Activated CD4-positive, alpha-beta T cell treated with anti-CD3 and anti-CD28 coated beads, Interleukin-2, amount 50 U/mL, for 4 hours (primary cell): ENCODE measurements at places on chromosomes 5 and 9.
A peak's percentile ranks its signal among the peaks of the same experiment; 100 is the strongest.

DNA sequence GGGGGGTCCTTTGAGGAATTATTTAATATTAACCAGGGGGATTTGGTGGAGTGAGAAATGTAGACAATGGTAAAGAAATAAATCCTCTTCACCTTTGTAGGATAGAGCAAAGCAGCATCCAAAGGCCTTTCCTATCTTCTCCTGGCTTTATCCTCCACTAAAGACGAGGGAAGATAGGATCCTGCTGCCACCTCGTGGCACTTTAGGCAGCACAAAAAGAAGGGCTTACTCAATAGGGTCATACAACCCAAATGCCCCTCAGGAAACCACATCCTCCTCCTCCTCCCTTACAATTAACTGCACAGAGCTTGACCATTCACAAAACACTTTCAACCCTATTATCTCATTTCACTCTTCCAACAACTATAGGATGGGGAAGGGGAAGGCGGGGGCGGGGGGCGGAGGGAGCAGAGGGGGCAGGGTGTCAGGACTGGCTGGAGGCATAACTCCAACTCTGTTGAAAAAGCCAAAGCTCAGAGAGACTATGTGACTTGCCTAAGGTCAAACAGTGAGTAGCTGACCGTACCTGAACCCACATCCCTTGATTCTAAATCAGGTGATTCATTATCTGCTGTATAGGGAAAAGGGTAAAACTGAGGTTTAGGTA lies 45.4 kb upstream of the MYOT start:
- DNase-seq: no peak

DNA sequence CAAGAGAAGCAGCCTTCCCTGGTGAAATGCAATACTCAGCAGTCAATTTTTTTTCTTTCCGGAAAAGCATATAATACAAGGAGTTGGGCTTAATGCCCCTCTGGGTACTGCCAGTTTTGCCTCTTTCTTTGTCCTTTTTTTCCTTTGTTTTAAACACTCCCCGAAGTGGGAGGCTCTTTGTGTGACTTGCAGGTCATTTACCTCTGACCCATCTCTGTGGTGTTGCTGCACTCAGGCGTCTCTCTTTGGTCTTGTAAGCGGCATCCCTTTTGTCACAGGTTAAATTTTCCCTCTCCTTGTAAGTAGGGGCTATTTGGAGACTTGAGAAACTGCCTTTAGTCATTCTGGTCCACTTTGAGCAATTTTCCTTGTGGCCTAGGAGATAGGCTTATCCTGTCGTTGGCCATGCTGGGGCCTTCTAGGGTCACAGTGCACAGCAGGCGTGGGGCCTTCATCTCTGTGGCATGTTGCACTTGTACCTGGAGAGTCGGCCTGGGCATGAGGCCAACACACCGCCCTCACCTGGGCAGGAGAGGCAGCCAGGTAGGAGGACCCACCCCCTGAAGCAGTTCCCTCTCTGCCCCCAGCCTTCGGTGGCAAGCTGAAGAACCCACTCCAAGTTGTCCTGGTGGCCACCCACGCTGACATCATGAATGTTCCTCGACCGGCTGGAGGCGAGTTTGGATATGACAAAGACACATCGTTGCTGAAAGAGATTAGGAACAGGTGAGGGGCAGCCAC lies 27.7 kb upstream of the CTSL start:
- DNase-seq: no peak

DNA sequence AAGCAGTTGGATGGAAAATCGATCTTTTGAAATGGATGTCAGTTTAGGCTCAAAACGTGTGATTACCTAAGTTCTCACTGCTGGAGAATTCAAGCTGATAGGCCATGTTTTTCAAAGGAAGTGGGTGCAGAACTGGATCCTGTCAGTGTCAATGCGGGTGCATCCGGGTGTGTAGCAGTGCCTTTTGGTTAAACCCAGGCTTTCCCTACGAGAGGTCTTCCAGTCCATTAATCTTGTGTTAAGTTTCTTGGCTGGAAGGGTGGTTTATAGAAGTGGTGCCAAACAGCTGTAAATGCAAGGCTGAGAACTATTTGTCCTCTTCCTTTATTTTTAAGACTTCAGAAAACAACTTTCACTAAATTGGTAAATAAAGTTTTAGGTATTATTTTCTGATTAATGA lies 71.9 kb downstream of the DAPK1 start:
- DNase-seq: no peak

DNA sequence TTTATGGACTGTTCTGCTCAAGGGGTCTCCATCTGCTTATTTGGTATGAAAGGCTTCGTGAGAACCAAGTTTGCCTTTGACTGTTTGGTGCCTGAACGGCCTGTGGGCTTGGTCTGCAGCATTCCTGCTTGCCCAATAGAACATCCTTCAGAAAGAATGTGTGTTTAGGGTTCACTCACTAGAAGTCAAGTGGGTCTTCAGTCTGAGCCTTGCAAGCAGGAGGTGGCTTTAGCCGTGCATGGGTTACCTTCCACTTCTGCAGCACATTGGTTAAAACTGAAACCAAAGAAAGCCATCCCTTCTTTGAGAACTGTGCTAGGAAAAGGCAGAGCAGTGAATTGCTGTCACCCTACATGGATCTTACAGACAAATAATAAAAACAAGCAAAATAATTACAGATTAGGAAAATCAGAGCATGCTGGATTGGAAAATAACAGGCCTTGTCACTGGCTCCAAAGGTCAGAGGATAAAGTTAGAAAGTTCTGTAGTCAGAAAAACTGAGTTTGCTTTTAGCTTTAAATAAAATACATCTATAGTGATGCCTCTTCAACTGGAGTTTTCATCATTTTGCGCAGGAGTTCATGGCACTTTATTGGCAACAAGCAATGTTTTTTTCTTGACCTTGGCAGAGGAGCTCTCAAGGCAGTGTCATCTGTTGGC lies 16.6 kb downstream of the WWC1 start:
- no peak for DNase-seq

DNA sequence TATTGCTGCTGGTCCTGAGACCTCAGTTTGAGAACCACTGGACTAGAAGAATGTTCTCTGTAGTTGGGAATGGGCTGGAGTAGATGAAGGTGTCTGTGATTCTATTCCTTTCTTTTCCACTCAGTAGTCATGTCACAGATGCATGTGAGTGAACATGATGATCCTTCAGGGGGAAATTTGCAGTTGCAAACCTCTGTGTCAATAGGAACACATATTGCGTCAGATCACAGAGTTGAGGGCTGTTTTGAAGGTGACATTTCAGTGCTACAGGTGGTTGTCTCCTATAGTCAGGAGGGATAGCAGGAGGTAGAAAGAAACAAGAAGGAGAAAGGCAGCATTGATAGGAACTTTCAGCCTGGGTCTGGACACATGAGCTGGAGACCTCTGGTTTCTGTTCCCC lies 239.3 kb downstream of the ARHGEF28 start:
- DNase-seq: no peak

- no peak for DNase-seq
Measured at GRCh38 chr9:133665535-133665934, 29.4 kb downstream of the DBH start.

DNA sequence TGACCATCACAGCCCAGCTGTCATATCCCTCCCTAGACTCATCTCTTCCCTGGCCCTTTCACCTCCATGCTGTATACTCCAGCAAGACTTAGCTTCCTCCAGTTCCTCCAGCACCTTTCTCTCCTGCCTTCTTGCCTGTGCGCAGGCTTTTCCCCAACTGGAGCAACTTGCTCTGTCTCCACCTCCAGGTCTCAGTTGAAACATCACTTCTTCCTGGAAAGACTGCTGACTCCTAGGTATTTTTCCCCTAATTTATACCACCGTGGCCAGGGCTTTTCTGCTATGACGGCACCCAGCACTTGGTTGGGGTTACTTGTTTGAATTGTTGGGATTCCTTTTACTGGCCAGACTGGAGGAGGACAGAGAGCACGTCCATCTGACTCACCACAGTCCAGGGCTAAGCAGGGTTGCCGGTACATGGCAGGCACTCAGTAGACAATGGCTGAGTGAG lies 67.5 kb downstream of the KCNIP1 start:
- DNase-seq: no peak

- no peak for DNase-seq
Measured at GRCh38 chr5:127555826-127556225, 38.4 kb downstream of the PRRC1 start.

DNA sequence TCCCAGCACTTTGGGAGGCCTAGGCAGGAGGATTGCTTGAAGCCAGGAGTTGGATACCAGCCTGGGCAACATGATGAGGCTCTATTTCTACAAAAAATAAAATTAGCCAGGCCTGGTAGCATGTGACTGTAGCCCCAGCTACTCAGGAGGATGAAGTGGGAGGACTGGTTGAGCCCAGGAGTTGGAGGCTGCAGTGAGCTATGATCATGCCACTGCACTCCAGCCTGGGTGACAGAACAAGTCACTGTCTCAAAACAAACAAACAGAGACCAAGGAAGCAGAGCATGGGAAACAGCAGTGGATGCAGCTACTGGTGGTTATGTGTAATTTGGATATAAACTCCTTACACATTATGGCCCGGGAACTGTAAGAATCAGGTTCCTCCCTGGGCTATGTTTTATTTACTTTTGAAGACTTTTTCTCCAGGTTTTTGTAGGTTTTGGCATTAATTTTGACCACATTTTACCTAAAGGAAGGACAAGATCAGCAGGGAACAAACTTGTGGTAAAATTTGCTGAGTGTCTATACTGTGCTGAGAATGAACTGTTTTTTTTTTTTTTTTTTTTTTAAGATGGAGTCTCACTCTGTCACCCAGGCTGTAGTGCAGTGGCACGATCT lies 8.3 kb downstream of the KIF2A start:
- DNase-seq: no peak

GRCh38 chr5:90092734-90093133 lies 316.8 kb downstream of the CETN3 start:
- no peak for DNase-seq

GRCh38 chr9:33791117-33791516 lies 4.2 kb upstream of the PRSS3 start:
- no peak for DNase-seq

- DNase-seq: no peak
Measured at GRCh38 chr5:119289438-119290044, 66.3 kb upstream of the TNFAIP8 start.

DNA sequence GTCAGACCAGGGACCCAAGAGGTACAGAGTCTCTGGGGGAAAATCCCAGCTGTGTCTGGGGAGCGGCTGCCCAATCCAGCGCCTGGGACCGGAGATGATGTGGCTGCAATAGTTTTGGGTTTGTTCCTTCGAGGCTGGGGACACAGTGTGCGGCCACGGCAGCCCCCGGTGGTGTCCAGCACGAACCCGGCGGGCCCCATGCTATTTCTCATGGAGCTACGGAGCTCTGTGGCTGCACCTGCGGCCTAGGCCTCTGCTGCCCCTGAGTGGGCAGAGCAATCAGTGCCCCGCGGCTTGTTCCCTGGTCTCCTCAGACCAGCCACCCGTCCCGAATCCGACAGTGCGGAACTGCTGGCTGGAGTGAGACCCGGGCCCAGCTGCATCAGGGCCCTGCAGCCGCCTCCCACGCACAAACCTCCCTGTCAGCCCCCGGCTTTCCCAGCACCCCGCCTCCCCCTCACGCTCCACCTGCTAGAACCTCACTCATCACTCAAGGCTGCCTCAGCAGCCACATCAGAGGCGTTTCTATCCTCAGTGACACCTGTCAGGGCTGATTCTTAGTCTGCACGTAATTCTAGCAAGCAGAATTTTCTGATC lies 29.0 kb downstream of the SARDH start:
- peak; percentile 69 for DNase-seq

- no peak for DNase-seq
Measured at GRCh38 chr5:88377240-88377639, 108.6 kb upstream of the TMEM161B start.

GRCh38 chr5:66415208-66415607 lies 181.0 kb upstream of the MAST4 start:
- no peak for DNase-seq

DNA sequence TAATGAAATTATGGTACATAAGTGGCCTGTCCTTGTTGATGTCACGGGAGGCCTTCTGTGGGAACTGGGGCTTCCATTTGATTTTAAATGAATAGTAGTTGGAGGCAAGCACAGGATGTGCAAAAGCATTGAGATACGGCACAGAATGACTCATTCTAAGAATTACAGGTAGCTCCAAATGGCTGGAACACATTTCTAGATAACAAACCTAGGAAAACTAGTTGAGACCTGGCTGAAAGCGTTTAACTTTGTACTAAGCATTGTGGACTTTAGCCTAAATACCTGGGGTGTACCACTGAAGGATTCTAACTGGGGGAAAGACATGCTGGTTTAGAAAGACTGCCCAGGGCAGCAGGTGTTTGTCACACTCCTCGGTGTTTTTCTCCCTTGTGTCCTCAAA lies 9.4 kb downstream of the SKP2 start:
- DNase-seq: no peak

DNA sequence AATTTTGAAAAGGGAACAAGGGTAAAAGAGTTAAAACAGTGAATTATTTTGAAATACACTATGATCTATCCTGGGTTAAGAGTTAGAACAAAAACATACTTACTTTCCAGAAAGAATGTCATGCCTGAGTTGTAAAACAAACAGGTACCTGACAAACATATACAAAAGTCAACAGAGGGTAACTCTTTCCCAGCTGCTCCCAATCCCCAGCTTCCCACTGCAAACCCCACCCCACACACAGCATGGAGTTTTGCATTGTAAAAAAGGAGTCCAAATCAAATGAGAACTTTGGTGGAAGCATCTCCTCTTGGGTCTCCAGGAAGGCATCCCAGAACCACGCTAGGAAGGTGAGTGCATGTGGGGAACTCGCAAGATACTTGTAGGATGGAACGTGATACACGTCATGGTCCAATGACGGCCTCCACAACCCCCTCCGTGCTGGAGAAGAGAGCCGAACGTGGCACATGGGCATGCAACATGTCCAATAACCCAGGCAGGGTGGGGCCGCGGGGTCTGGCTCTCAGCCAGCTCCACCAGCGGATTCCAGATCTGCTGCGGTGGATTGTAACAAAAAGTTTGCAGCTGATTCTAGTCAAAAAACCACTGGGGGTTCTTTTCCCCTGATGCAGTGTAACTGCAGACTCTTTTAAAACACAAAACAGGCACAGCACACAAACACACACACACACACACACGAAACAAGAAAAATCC lies 55.8 kb downstream of the EPB41L4B start:
- no peak for DNase-seq

- no peak for DNase-seq
Measured at GRCh38 chr9:102507044-102507687, 488.0 kb upstream of the CYLC2 start.

DNA sequence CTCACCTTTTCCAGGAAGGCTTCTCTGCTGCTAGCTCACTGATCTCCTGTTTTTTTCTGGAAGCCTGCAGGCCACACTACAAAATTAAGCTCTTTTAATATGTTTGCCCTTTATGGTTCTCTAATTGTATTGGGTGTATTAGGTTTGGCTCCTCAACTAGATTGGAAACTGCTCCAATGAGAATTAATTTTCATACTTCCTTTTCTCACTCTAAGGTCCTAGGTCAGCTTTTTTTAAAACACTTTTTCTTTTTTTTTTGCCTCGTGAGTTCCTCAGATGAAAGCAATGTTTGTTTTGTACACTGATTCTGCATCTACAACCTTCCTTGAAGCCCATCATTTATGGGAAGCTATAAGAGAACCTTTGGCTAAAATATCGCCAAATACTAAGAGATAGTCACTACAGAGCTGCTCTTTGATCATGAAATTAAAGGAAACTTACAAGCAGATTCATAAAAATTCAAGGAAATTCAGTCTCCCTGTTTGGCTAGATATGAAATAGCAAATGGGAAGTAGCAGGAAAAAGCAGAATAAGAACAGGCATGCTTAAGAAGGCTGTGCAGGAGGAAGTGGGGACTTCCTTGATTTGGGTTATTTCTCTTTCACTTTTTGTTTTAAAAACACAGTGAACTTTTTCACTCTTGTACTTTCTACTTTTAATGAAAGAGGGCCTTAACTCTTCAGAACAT lies 55.2 kb upstream of the FYB1 start:
- no peak for DNase-seq
